ENCODE measurements at places on chromosomes 11 and 22.

DNA sequence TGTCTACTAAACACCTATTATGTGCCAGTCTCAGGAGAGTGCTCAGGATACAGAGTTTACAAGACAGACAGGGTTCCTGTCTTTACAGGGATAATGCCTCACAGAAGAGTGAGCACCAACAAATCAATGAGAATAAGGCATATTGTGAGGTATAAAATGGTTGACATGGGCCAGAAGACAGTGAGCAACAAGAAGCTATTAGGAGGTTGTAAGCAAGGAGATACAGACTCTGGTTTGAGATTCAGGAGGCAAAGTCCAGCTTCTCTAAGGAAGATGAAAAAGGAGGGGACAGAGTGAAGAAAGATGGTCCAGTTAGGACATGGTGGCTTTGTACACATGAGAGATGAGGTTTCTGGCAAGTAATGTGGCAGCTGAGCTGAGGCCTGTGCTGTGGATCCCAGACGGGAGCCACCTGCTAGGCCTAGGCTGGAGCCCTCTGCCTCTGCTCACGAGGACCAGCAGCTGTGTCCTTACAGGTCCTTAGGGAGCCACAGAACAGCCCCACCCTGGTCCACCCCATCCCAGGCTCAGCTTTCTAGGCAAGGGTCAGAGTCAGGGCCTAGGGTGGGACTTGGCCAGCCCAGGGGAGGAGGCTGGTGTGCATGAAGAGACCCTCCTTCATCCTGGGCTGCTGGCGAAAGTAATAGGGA is 110.5 kb downstream of the ZNF280B start:
- DNase-seq = no peak

GRCh38 chr11:63764679-63765647 is 3.6 kb downstream of the ZFTA start:
- no peak for DNase-seq

- no peak for DNase-seq
These were observed 17.4 kb upstream of the SLC1A2 start for GRCh38 chr11:35436581-35437250.

DNA sequence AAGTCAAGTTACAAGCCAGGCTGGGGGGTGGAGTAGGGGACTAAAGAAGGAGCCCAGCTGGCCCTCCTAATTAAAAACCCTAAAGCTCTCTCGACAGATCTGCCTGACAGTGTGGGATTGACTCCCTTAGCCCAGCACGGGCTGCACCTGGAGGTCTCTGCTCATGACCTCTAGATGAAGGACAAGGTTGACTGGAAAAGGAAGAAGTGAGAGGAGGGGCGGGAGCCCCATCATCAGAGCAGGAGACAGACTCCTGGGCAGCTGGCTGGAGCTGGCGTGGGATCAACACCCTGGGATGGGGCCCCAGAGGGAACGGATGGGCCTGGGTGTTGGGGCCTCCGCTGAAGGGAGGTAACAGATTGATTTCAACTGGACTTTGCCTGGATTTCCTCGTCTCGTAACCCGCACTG is 46.1 kb downstream of the RPUSD4 start:
- DNase-seq = no peak

DNA sequence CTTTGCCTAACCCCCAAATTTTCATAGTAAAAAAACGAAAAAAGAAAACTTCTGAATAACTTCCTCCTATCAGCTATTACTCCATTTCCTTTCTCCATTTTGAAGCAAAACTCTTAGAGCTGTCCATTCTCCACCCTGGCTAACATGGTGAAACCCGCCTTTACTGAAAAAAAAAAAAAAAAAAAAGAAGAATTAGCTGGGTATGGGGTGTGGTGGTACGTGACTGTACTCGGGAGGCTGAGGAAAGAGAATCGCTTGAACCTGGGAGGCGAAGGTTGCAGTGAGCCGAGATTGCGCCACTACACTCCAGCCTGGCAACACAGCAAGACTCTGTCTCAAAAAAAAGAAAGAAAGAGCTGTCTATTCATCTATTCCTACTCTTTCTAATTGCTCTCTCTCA is 11.3 kb upstream of the NXF1 start:
- DNase-seq = no peak

- DNase-seq = no peak
These were observed 78.6 kb downstream of the RTL6 start for GRCh38 chr22:44419429-44419828.

- no peak for DNase-seq
These were observed 1.2 kb downstream of the CPT1B start for GRCh38 chr22:50576806-50577696.

DNA sequence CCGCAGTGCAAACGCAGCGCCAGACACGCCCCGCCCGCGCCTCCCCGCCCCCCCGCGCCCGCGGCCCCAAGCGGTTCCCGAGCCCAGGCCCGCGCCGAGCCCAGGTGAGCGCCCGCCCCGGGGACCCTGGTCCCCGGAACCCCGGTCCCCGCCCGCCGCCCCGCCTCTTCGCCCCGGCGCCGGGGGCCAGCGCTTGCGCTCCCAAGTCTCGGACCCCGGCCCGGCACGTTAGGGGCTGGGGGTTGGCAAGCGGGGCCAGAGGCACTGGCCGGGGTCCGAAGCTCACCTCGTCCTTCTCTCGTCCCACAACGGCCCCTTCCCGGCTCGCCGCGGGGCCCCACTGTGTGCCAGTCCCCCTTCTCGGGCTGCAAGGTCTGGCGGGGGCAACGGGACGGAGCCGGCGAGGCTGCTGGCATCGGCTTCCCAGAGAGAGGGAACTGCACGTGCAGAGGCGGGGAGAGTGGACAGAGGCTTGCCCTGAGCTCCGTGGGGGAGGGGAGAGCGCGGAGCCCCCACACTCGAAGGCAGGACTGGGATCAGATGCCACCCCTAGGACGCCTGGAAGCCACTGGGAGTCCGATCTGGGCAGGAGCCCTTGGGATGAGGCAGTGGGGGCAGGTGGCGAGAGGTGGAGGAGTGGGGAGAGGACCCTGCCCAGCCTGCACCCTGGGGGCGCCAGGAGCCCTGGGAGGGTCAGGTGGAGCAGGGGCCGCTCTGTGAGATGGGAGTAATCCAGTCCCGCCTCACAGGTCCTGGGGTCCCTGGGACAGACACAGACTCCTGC is 1.8 kb upstream of the AIFM3 start:
- DNase-seq = no peak

DNA sequence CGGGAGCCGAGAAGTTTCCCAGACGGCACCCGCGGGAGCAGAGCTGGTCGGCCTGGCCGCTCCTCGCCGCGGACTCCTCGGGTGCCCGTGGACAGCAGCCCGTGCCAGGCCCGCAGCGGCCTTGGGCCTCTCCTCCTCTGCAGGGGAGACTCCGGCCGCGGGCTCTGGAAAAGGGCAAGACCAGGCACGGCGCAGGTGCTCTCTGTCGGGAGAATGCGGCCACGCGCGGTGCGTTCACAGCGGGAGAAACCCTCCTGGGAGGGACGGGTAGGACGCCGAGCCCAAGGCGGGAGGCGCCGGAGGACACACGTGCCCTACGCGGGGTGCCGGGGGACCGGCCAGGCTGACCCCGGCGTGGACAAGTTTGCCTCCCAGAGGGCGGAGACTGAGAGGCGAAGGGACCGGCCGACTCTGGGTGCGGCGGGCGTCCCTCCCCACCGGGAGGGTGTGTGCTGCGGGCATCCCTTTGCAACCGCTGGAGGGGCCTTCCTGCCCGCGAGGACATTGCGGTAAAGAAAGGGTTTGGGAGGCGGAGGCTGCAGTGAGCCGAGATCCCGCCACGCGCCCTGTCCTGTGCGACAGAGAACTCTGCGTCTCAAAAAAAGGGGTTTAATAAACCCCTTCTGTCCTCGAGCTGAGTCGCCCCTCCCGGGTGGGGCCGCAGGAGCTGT is 2.3 kb downstream of the IFITM1 start:
- DNase-seq = no peak
